Stimulated activated CD8-positive, alpha-beta memory T cell treated with anti-CD3 and anti-CD28 coated beads, Interleukin-4, amount 100 ng/mL, for 24 hours (primary cell): ENCODE measurements at places on chromosomes 3 and 15.

DNA sequence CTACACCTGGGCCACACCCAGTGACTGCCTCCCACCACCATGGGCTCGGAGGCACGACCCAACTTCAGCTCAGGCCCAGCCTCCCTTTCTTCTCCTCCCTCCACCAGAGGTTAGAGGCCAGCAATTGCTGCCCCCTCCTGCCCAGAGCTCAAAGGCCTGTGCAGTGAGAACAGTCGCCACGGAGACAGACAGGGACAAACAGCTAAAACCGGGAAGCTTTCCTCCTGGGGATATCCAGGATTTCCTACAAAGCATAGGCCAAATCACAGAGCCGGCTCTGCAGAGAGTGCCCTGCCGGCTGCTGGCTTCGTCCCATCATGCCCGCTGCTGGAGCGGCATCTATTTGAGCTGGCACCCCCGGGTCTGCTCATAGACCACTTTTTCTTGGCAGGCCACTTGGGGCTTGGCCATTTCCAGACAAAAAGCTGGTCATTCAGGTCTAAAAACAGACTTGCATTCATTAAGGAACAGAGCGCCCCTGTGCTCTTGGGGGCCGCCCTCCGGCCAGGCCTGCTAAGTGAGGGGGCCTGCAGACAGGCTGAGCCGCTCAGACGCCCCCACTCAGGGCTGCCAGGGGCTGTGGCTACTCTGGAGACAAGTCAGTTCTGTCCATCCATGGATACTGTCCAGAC lies 17.5 kb downstream of the GRAMD2A start:
- no peak for DNase-seq

- DNase-seq: no peak
Observed at GRCh38 chr3:183277260-183277659, 24.2 kb downstream of the B3GNT5 start.

GRCh38 chr3:46947546-46947901 lies 29.0 kb downstream of the CCDC12 start:
- DNase-seq: no peak

- no peak for DNase-seq
Observed at GRCh38 chr3:12501360-12502020, 17.2 kb downstream of the TSEN2 start.

GRCh38 chr3:82736696-82737277 lies 975.3 kb upstream of the GBE1 start:
- DNase-seq: no peak

DNA sequence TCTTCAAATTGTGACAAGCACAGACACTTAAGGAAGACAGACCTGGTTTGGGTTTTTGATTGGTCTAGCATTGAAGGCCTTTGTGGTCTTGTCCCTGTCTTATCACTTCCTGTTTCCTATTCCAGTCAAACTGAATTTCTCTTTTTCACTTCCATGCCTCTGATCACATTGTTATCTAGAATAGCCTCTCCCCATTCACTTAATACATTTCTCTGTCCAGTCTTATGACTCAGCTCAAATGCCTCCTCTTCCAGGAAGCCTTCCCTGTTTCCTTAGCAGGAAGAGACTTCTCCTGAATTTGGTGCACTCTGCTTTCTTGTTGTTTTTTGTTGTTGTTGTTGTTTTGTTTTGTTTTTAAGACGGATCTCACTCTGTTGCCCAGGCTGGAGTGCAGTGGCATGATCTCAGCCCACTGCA lies 45.5 kb downstream of the LIMD1 start:
- no peak for DNase-seq
